Diencephalon (tissue), 1 donor: ENCODE measurements at places on chromosomes 3 and 15. TPM values are rescaled to one million over a fixed set of nuclear protein-coding genes. Genes with fewer than 3 reads are reported as not detected.

C3orf49 gene
- not detected for total RNA-seq

BFSP2 gene
- total RNA-seq: not detected

CDC25A gene
- total RNA-seq: 10.8 TPM

EAF2 gene
- total RNA-seq: 11.3 TPM

LRRC15 gene
- not detected for total RNA-seq

TGM4 gene
- not detected for total RNA-seq

ARHGAP31 gene
- total RNA-seq: 6.5 TPM

RBP2 gene
- not detected for total RNA-seq

CORO2B gene
- total RNA-seq: 19.6 TPM

ARGFX gene
- not detected for total RNA-seq

STRA6 gene
- 6.7 TPM for total RNA-seq

IGF2BP2 gene
- total RNA-seq: 19.6 TPM

LNP1 gene
- total RNA-seq: 16.6 TPM

CCR2 gene
- total RNA-seq: 0.23 TPM

SLC12A8 gene
- 5.8 TPM for total RNA-seq

SCG5 gene
- total RNA-seq: 157 TPM

EFCC1 gene
- total RNA-seq: 1.6 TPM

ZNF619 gene
- 6.2 TPM for total RNA-seq

USP13 gene
- total RNA-seq: 15.2 TPM
